ENCODE measurements at places on chromosomes 1 and 21.

GRCh38 chr21:41779659-41780058 is 12.8 kb upstream of the RIPK4 start:
- no peak for DNase-seq

GRCh38 chr1:203353486-203353885 is 2.6 kb upstream of the FMOD start:
- no peak for DNase-seq

DNA sequence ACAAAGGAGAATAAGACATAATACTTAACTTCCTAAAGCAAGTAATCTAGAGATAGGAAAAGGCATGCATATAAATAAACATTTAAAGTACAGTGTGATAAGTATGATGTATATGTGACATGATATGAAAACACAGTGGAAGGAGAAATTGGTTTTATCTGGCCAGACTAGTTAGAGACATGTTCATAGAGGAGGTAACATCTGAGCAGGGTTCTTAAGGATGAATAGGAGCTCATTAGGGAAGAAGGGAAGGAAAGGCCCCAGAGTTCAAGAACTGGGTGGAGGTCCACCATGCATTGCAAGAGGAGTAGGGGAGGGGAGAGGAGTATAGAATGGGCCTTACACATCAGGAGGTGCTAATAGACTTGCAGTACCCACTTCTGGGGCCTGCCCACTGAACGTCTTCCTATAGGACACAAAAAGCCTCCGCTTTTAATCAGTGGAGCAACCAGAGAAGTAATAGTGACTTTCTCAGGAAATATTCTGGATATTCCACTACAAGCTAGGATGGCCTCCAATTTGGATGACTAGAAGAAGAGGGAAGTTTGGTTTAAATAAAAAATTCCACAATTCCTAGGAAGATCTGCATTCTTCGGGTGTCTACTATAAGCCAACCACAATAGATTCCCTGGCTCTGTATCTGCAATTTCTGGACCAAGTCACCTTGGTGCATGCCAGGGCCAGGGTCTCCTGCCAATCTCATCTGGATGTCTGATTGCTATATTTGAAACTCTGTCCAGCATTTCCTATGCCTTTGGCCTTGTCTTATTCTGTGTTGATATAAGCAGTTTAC is 41.9 kb downstream of the NGF start:
- DNase-seq, result no peak

- DNase-seq, result no peak
These were observed 8.0 kb upstream of the TMPRSS15 start for GRCh38 chr21:18411565-18411964.

GRCh38 chr1:220882061-220882891 is 3.0 kb downstream of the HLX start:
- DNase-seq, result no peak

DNA sequence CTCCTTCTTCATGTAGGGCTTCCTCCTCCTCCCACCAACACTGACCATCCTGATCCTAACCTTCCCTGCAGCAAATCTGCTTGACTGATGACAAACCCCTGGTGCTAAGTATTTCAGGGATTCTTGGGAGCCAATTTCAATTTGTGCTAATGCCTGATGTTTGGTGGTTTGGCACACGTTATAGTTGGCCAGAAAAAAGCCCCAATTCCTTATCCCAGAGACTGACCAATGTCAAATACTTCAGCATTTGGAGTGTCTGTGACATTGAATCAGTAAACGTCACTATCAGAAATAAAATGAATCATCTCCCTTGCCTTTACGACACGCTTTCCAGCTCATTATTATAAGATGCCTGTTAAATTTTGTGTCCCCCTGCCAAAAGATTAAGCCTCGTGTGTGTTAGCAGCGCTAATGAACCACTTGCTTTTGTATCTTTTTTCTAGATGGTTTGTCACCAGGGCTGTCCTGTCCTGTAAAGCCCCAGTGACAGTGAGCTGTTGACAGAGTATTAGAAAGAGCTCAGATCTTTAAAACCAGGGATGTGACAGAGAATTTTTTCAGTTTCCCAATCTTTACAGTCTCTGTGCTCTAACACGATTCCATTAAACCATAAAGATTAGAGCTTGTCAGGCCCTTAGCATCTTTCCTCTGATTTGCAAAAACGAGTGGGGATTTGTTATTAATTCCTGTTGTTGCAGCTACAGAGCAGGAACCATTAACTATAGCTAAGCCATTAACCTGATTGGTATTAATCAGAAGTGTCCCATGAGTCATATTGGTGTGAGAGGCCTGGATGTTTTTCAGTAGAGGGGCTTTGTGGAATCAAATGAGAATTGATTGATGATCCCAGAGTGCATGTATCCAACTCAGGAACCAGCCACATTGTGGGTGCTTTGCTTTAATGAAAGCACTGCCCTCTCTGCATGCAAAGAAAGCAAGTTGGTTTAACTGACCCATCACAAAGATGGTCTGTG is 665.1 kb upstream of the PLXNA2 start:
- DNase-seq, result no peak

DNA sequence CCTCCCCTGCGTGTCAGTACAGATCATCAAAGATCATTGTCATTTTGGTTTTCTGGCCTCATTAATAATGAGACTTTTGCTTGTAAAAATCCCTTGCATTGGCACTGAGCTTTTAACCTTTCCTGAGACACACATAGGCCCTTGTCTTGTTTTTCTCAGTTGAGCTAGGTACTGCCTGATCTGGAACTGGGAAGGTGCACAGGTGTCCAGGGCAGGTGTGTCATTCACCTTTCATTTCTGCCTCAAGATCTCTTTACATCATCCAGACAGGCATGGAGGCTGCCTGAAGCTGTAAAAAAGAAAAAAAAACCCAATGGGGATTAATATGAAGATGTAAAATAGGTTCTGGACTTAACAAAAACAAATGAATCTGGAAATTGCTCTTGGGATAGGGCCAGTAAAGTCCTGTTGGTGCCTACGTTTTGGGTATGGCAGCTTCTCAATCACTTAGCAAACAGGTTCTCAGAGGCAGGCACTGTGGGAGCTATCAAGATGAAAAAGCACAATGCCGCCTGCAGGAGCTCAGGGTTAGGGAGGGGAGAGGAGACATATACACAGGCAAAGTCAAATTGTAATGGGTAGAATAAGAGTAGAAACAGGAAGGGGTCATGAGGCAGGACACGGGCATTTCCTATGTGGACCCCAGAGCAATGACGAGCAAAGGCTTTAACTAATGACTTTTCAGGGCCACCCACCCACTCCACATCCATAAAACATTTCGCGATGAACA is 1.0 kb upstream of the KCNC4 start:
- DNase-seq, result no peak

DNA sequence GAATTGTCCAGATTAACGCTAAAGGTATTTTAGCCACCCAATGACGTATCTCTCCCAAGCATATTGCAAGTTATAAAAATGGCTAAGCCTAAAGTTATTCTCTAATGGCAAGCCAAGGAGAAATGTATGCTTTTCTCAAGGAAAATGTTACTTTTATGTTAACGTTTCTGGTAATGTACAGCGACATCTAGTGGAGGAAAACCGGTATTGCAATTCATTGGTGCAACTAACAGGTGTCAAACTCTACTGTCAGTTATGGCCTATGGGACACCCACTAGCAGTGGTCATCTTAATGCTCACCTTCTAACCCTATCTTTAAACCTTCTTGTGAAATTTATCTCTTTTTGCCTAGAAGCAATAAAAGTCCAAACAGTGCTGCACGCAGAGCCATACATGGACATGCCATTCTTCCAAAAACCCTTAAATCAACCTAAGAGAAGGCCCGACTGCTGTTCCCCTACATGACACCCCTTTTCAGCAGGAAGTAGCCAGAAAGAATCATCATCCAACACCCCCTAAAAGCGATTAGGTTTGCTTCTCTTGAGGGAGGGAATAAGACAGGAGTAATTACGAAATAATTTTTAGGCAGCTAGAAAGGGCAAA is 68.7 kb upstream of the LRIF1 start:
- DNase-seq, result no peak

DNA sequence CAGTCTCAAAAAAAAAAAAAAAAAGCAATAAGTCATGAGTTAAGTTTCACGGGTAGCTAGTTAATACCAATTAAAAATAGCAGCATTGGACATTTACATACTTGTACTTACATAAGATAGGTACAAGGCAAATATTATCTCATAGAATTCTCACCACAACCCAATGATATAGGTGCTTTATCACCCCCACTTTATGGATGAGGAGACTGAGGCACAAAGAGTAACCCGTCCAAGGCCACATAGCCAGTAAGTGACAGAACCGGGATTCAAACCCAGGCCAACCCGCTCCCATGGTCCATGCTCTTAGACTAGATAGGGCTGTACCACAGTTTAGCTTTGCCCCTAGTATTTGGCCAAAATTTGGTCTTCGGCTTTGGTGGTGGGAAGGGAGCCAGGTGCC is 132.5 kb upstream of the SLC45A1 start:
- DNase-seq, result no peak

- DNase-seq, result no peak
These were observed 14.2 kb downstream of the MARCKSL1 start for GRCh38 chr1:32321712-32322291.
